NCI-H748 treated with DMSO at 0.1 percent for 48 hours (cell line): ENCODE measurements at places on chromosomes 5 and 9.
A peak's percentile ranks its signal among the peaks of the same experiment; 100 is the strongest.

DNA sequence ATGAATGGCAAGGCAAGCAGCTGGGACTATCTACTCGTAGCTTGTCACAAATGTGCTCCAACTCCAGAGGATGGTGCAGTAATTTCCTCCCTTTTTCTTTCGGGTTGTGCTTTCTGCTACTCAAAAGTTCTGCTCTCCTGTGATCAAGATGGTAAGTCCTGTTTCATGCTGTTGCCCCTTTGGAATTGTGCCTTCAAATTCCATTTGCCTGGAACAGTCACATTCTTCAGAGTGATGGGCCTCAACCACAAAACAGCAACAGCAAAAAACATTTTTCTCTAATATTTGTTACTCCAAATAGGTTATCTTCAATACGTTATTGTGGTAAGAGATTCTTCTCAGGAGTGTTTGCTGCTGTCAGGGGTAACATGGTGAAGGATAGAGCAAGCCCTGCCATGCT lies 209.3 kb downstream of the PALM2AKAP2 start:
- no peak for DNase-seq

DNA sequence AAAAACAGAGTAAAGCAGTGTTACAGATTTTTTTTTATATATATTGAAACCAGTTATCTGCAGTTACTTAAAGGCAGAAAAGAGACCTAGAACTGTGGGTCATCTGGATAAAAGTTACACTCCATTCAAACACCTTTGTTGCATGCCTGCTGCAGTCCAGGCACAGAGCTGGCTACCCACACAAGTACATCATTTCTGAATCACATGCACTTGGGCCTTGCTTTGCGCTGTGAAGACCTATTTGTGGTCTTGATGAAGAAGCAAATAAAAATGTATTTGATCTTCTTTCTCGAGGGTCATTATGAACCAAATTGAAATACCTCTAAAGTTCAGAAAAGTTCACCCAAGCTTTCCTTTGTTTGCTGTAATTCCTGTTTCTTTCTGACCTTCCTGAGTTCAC lies 503.0 kb upstream of the ZNF608 start:
- DNase-seq = no peak

DNA sequence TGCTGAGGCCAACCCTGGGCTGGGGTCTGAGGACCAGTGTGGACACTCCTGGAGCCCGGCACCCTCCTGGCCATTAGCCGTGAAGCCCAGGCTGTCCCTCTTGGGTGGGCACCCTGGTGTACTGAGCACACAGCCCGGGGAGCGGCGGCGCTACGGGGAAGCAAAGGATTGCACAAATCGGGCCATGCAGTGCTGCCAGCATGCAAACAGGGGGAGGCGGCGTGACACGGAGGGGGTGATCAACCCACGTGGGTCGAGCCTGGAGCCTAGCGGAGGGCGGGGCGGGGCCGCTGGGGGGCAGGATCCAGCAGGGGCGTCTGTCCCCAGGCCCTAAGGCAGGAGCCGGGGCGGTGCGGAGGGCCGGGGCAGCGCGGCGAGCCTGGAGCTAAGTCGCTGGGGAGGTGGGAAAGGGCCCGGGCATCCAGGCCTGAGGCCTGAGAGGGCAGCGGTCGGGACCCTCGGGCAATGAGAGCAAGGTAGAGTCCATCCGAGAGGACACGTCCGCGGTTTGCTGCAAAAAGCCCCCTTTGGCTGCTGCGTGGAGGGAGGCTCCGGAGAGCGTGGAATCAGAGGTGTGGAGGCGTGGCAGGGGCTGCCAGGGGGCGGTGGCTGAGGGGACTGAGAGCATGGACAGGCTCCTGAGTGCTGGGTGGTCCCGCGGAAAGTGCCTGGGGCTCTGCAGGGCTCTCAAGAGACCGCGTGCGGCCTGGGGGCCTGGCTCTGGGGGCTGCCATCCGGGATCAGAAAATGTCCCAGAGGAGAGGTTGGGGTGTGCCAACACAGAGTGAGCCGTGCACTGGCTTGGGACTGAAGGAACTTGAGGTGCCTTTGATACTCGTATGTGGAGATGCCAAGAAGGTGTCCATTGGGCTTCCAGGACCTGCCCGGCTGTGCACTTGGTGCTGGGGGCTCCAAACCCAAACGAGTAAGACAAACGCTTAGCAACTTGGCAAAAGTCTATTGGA lies 94.2 kb downstream of the BARX1 start:
- DNase-seq = no peak

DNA sequence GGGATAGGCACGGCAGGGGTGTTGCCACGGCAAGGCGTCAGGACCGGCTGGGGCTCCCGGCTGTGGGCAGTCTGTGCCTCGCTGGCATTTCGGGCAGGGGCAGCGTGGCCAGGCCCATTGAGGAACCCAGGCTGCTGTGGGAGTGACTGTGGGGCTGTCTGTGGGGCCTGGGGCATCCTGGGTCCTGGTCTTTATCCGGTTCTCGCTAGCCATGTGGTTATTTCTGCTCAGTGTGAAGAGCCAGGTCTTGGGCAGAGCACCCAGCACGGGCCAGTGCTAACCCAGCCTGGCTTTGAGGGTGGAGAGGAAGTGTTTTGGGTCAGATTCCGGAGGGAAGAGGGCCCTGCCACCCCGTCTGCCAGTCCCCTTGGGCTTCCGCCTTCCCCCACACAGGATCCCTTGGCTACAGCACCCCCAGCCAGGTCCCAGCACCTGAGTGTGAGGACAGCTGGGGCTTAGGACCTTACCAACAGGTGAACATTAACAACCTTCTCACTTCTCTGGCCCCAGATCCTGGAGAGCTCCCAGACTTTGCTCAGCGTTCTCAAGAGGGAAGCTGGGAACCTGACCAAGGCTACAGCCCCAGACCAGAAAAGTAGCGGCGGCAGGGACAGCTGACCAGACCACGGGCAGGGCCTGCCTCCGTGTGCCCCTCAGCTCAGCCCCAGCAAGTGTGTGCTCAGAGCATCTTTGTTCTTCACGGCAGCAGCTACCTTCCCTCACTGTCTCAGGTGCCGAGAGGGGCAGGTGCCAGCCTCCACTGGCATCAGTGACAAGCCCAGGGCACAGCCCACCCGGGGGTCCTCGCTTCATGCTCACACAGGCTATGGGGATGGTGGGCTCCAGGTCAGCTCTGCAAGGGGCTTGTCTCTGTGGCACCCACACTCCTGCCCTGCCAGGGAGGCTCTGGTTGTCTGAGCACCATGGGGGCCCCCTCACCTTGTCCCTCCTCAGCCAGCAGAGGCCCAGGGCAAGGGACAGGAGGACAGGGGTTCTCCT lies 1.1 kb downstream of the SSNA1 start:
- DNase-seq = no peak

GRCh38 chr5:179313849-179314521 lies 31.3 kb downstream of the ADAMTS2 start:
- no peak for DNase-seq

GRCh38 chr5:142063878-142064331 lies 44.7 kb upstream of the NDFIP1 start:
- DNase-seq = peak; percentile 6

GRCh38 chr5:148972396-148972795 lies 90.5 kb downstream of the SH3TC2 start:
- DNase-seq = no peak

DNA sequence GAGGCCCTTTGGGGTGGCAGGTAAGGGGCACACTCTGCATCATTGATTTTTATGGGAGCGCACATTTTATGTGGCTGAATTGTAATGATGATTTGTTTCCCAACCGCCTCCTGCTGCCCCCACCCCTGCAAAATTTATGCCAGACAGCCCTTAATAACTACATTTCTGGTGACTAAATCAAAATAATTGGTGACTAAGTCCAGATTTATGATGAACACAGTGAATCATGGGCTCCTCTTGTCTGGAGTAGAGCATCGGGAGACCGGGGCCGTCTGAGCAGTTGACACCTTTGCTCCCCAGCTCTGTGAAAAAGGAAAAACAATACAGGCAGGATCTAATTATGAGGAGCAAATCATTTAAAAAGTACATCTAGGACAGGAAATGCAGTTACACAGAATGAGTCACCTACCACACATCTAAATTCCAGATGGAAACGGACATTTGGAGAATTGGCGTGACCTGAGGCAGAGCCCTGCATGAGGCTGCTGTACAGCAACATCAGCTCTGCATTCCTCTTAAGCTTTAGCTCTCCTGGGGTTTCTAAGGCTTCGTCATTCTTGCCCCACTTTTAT lies 58.9 kb downstream of the DOCK2 start:
- no peak for DNase-seq

DNA sequence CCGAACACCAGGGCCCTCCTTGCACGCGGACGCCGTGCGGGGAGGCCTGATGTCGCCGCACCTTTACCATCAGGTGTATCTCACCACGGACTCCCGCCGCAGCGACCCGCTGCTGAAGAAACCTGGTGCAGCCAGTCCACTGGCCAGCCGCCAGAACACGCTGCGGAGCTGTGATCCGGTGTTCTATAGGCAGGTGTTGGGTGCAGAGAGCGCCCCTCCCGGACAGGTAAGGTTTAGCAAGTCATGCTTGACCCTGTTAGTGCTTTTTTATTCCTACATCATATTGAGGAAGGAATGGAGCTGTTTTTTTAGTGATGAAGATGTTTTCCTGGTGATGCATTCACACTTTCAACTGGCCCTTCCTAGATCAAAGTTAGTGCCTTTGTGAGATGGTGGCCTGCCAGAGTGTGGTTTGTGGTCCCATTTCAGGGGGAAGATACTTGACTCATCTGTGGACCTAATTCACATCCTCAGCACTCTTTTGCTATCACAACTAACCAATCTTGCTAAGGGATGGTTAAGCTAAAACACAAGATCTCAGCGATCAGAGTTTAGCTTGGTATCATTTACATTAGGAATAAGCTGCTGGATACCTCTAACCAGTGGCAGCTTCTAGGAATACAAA lies 2.7 kb downstream of the PCDHGC3 start:
- no peak for DNase-seq

GRCh38 chr9:21974722-21975409 lies 19.3 kb downstream of the CDKN2A start:
- DNase-seq = peak; percentile 80

GRCh38 chr9:132864691-132865090 lies 13.4 kb downstream of the AK8 start:
- DNase-seq = no peak

- DNase-seq = no peak
These were observed 52.6 kb downstream of the EDIL3 start for GRCh38 chr5:84332106-84332505.

GRCh38 chr5:78496373-78496772 lies 136.0 kb downstream of the SCAMP1 start:
- no peak for DNase-seq

GRCh38 chr5:75050415-75050814 lies 1.9 kb downstream of the GCNT4 start:
- DNase-seq = no peak

DNA sequence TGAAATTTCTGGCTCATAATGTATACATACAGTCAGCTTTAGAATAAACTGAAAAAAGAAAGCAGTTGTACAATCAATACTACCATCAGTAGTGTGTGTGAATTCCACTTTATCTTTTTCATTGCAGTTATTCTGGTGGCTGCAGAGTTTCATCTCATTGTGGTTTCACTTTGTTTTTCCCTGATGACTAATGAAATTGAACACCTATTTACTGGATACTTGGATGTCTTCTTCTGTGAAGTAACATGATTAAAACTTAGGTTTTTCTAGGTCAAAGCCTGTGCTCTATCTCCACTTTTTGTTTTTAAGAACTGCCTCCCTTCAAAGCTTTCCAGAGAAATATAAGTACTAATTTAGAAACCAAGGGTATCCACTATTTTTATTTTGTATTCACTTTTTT lies 174.3 kb downstream of the TRPM3 start:
- DNase-seq = no peak

- DNase-seq = no peak
These were observed 103.2 kb downstream of the TRPM6 start for GRCh38 chr9:74784506-74784905.

DNA sequence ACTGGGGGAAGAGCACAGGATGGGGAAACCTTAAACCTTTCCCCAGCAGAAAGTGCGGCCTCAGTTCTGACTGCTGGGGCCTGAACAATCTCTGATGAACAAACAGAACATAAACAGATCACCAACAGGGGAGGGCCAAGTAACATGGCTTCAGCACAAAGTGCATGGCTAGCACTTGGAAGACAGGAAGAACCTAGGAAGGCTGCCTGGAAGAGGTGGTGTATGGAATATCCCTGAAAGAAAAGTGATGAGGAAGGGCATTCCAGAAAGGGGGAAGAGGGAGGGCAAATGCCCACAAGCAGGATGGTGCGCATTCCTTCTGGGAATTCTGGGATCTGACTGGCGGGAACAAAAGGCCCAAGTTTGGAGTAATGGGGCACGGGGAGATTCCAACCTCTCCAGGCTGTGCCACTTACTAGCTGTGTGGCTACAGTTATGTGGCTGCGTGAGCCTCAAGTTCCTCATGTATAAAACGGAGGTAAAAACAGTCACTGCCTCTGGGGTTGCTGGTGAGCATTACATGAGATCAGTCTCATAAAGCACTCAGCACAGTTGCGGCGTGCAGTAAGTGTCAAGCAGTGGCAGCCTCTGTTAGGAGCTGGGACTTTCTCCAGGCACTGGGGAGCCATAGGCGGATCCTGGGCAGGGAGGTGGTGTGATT lies 1.6 kb downstream of the PDGFRB start:
- DNase-seq = no peak

GRCh38 chr9:136312436-136312835 lies 8.5 kb upstream of the CCDC187 start:
- DNase-seq = no peak

DNA sequence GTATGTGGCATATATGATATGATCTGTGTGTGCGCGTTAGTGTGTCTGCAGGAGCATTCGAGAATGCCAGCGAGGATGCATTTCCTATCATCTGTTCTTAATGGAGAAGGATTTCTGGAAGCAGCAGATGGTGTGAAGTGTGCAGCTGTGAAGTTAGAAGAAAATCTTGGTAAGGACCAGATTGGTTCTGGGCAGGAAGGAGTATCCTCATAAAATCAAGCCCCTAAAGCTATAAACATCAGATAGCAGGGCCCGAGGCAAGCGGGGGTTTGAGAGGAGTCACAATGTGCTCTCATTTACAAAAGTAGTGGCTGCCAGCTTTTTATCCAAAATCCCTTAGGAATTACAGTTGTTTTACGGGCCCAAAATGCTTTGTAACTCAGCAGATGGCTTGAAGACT lies 40.0 kb downstream of the DAPK1 start:
- DNase-seq = no peak

GRCh38 chr9:17927616-17928015 lies 348.8 kb downstream of the SH3GL2 start:
- DNase-seq = no peak

GRCh38 chr9:110105107-110105506 lies 102.9 kb downstream of the C9orf152 start:
- DNase-seq = no peak

- DNase-seq = no peak
These were observed 60.9 kb downstream of the ARHGEF28 start for GRCh38 chr5:73686912-73687311.

DNA sequence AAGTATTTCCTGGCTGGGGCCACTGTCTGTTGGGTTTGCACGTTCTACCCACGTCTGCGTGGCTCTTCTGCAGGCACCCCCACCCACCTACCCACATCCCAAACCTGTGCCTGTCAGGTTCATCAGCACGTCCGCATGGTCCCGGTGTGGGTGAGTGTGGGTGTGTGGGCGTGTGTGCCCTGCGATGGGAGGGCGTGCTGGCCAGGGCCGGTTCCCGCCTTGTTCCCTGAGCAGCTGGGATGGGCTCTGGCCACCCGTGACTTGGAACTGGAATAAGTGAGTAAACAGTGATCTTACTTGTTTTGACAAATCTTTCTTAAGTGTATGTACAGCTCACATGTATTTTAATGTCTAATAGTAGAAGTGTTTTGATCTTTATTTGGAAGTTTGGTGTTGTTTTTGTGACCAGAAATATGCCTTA lies 20.4 kb downstream of the ERGIC1 start:
- no peak for DNase-seq
